ENCODE measurements at places on chromosomes 1 and 21. TPM values are rescaled to one million over a fixed set of nuclear protein-coding genes. Genes with fewer than 3 reads are reported as not detected.
A peak's percentile ranks its signal among the peaks of the same experiment; 100 is the strongest.

GRCh38 chr1:205477121-205477758 lies 21.4 kb upstream of the BLACAT1 start:
- H3K36me3 ChIP-seq = peaks cover 4% of the 10 kb centered on the region
- H3K4me1 ChIP-seq = peaks cover 7% of the 10 kb centered on the region
- DNase-seq = no peak
- peaks cover 27% of the 10 kb centered on the region for H3K27me3 ChIP-seq

DNA sequence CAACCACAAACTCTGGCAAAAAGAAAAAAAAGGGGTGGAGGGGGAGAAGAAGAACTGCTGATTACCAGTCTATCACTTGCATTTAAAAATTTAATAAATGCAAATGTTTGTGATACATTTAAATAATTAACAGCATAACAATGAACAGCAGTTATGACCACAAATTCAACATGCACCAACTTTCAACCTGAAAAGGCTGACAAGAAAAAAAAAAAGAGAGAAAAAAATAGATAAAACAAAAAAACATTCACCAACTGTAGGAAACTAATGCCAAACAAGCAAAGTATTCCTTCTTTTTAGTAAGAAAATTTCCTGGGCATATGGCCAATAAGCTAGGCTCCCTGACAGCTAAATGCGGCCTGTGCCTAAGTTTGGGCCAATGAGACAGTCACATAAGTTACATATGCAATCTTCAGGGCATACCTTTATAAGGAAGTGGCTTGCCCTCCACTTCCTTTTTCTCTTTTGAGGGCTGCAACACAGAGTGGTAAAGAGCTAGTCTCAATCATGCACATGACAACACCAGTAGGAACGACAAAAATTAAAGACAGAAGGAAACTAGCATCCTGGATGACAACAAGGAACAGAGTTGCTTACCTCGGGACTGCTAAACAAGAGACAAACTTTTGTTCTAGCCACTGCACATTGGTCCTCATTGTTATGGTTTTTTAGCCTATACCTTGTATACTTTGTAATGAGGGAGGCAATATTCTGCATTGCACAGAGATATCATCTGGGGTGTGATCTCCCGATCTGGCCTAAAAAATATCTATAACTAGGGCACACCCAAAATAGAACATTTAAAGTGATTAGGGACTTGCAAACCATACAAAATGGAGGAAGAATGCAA lies 24.2 kb upstream of the PHTF1 start:
- peaks cover 34% of the 10 kb centered on the region for H3K4me1 ChIP-seq
- H3K27ac ChIP-seq = peak overlapping the region; percentile 94
- peak; percentile 45 for DNase-seq
- peak overlapping the region; percentile 68 for H3K4me3 ChIP-seq
- peaks cover 30% of the 10 kb centered on the region for H3K36me3 ChIP-seq

- no peak overlapping the region for H3K27ac ChIP-seq
- DNase-seq = no peak
- no peak overlapping the region for H3K4me3 ChIP-seq
- no peaks in the 10 kb centered on the region for H3K27me3 ChIP-seq
- no peaks in the 10 kb centered on the region for H3K4me1 ChIP-seq
These were observed 25.8 kb downstream of the SMIM12 start for GRCh38 chr1:34833711-34834110.

DNA sequence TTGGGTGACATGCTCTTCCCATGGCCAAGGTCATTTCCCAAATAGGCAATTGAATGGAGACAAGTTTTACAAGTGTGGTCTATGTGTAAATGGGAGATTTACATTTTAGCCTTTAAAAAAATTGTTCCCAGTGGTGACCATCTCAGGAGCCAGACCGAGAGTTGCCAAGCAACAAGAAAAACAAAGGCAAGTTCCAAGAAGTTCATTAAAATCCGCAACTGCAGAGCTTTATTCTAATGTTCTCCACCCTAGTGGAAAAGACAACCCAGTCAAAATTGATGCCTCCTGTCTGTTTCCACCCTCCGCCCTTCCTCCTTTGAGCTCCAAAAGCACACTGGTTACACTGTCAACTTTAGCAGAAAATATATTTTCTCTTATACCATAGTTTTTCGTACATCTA lies 33.2 kb upstream of the CD55 start:
- H3K27me3 ChIP-seq = peaks cover 4% of the 10 kb centered on the region
- peaks cover 6% of the 10 kb centered on the region for H3K4me1 ChIP-seq
- DNase-seq = no peak
- no peak overlapping the region for H3K27ac ChIP-seq
- H3K4me3 ChIP-seq = no peak overlapping the region

DNA sequence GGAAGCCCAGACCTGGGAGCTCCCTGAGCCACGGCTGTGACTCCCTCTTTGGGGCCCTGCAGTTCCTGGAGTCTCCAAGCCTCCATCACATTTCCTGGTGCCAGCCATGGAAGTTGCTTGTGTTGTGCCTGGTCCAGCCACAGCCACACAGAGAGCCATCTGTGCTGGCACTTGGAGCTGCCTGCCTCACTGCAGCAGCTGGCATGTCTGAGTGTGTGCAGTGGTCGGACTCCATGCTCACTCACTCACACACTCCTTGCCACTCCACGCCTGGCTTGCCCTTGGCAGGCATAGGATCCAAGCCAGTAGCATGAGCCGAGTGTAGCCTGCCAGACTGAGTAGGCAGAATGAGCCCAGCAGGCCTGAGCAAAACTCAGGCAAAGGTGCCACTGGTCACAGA lies 516.3 kb upstream of the BEND5 start:
- no peak overlapping the region for H3K27ac ChIP-seq
- no peaks in the 10 kb centered on the region for H3K36me3 ChIP-seq
- H3K27me3 ChIP-seq = no peaks in the 10 kb centered on the region

DNA sequence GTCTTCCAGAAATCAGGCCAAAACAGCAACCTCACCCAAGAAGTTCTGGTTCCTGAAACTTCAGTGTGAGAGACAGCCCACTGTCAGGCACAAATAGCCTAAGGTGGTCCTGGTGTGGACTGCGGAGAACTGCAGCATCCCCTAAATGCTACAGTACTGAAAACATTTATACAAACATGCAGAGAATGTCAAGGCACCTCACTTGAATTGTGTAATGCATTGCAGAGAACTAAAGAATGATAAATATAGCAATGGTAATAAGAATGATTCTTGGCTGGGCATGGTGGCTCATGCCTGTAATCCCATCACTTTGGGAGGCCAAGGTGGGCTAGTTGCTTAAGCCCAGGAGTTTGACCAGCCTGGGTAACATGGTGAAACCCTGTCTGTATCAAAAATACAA lies 138.6 kb downstream of the TIAM1 start:
- peaks cover 3% of the 10 kb centered on the region for H3K4me1 ChIP-seq
- no peak overlapping the region for H3K27ac ChIP-seq
- H3K4me3 ChIP-seq = no peak overlapping the region

The KRTAP10-8 gene
- not detected for total RNA-seq

- H3K27ac ChIP-seq = no peak overlapping the region
- H3K4me3 ChIP-seq = no peak overlapping the region
- no peaks in the 10 kb centered on the region for H3K27me3 ChIP-seq
- peaks cover 9% of the 10 kb centered on the region for H3K36me3 ChIP-seq
- no peak for DNase-seq
- H3K4me1 ChIP-seq = peaks cover 10% of the 10 kb centered on the region
These were observed 37.9 kb downstream of the PPP2R5A start for GRCh38 chr1:212323066-212323465.

- H3K4me3 ChIP-seq = no peak overlapping the region
- H3K27ac ChIP-seq = no peak overlapping the region
- DNase-seq = no peak
- no peaks in the 10 kb centered on the region for H3K4me1 ChIP-seq
These were observed 213.7 kb upstream of the CSF3R start for GRCh38 chr1:36696261-36696940.

DNA sequence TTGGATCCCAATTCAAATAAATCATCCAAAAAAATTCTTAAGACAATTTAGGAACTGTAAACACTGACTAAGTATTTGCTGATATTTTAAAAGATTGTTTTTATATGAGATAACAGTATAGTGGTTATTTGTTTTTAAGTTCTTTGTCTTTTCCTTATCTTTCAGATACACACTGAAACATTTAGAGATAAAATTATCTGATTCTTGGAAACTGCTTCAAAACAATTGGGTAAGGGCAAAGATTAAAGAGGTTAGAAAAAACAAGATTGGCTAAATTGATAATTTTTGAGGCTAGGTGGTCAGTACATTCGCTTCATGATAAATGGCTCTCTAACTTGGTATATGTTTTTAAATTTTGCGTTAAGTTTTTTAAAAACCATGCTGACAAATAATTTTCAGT lies 117.3 kb downstream of the PSMG1 start:
- H3K27ac ChIP-seq = no peak overlapping the region
- no peak for DNase-seq
- no peak overlapping the region for H3K4me3 ChIP-seq
- peaks cover 3% of the 10 kb centered on the region for H3K36me3 ChIP-seq
- peaks cover 18% of the 10 kb centered on the region for H3K27me3 ChIP-seq

DNA sequence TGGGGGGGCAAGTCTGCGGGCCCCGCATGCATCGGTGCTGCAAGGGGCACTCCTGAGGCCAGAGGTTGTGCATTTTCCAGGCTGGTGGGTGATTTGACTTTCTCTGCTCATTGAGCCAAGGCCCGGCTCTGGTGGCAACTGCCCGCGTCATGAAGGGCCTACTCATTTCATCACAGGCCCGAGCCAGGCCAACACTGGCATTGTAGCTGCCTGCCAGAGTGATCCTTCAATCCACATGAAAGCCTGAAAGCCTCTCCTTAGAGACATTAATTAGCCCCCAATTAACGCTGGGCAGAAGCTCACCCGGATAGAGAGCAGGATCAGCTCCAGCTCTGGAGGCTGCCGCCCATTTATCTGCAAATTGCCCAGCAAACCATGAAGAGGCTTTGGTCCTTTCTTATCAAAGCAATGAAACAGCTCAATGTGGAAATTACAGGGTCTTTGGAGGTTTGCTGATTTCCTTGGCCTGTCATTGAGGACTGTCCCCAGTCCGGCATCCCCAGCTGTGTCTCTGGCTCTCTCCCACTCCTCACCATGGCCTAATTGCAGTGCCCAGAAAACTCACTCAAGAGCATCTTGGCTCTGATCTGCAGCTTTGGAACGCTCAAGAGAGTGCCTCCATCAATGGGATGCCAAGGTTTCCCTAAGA lies 50.4 kb upstream of the STUM start:
- H3K4me1 ChIP-seq = no peaks in the 10 kb centered on the region
- DNase-seq = no peak
- H3K4me3 ChIP-seq = no peak overlapping the region

The SELE gene
- total RNA-seq = not detected

DNA sequence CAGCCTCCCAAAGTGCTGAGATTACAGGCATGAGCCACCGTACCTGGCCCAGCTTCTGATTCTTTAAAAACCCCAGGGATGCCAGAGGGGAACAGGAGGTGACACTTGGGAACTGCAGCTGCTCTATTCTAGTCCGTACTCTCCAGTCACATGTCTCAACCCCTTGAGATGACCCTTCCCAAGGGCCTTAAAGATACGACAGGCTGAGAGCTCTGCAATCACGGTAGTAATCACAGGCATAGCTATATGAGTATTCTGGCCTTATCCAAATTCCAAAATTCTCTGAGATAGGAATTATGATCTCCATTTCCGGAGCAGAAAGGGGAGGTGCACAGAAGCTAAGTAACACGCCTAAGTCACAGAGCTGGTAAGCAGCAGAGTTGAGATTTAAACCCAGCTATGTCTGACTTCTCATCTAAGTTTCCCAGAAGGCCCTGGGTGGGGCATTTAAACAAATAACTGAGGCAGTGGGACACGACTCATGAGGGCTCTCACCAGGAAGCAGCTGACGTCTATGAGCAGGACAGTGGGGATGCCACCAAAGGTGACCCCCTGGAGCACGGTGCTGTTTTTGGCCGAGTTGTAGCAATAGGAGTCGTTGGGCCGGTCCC lies 5.2 kb downstream of the TMEM63A start:
- no peak for DNase-seq
- H3K27ac ChIP-seq = no peak overlapping the region
- H3K36me3 ChIP-seq = peaks cover 25% of the 10 kb centered on the region
- no peak overlapping the region for H3K4me3 ChIP-seq
- H3K4me1 ChIP-seq = peaks cover 36% of the 10 kb centered on the region
- H3K27me3 ChIP-seq = no peaks in the 10 kb centered on the region

The RGS13 gene
- total RNA-seq = not detected

DNA sequence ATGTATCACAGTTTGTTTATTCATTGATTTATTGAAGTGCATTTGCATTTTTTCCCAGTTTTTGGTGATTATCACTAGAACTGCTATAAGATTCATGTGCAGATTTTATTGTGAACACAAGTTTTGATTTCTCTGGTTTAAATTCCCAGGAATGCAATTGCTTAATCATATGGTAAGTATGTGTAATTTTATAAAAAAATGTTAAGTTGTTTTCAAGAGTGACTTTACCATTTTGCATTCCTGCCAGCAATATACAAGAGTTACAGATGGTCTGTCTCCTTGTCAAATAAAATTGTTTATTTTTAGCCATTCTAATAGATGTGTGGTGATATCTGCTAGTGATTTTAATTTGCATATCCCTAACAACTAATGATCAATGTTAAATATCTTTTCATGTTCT lies 127.3 kb upstream of the APP start:
- no peak overlapping the region for H3K27ac ChIP-seq
- no peaks in the 10 kb centered on the region for H3K4me1 ChIP-seq
- H3K27me3 ChIP-seq = no peaks in the 10 kb centered on the region
- no peak overlapping the region for H3K4me3 ChIP-seq
- no peaks in the 10 kb centered on the region for H3K36me3 ChIP-seq

DNA sequence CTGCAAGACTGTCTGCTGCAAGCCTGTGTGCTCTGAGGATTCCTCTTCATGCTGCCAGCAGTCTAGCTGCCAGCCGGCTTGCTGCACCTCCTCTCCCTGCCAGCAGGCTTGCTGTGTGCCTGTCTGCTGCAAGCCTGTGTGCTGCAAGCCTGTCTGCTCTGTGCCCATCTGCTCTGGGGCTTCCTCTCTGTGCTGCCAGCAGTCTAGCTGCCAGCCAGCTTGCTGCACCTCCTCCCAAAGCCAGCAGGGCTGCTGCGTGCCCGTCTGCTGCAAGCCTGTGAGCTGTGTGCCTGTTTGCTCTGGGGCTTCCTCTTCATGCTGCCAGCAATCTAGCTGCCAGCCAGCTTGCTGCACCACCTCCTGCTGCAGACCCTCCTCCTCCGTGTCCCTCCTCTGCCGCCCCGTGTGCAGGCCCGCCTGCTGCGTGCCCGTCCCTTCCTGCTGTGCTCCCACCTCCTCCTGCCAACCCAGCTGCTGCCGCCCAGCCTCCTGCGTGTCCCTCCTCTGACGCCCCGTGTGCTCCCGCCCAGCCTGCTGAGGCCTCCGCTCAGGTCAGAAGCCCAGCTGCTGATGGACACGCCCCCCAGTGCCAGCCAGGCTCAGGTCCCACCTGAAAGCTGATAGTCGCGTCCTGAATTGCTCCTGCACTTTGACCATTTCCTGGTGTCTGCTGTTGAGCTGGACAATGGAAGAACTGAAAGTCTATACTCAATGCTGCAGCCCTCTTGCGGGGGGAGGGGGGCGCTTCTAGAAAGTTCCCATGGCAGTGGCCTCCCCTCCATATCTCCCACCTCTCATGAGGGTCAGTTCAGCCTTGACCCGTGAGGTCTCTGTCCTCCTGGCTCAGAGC lies 1.2 kb downstream of the KRTAP10-4 start:
- H3K27ac ChIP-seq = no peak overlapping the region
- no peak for DNase-seq
- H3K4me3 ChIP-seq = no peak overlapping the region
- no peaks in the 10 kb centered on the region for H3K4me1 ChIP-seq

The MAEL gene
- total RNA-seq = not detected
